RWPE2 (cell line): ENCODE measurements at places on chromosomes 11 and 22.

- DNase-seq = peak; percentile 66
- no peak overlapping the region for H3K4me3 ChIP-seq
- no peaks in the 10 kb centered on the region for H3K27me3 ChIP-seq
- no peak overlapping the region for H3K27ac ChIP-seq
- H3K36me3 ChIP-seq = no peaks in the 10 kb centered on the region
- H3K4me1 ChIP-seq = no peaks in the 10 kb centered on the region
These were observed 194.1 kb downstream of the IGLL1 start for GRCh38 chr22:23385678-23386631.

GRCh38 chr22:24843048-24843447, 37.0 kb downstream of the SGSM1 start:
- no peak for DNase-seq
- no peaks in the 10 kb centered on the region for H3K27me3 ChIP-seq
- H3K36me3 ChIP-seq = no peaks in the 10 kb centered on the region
- no peaks in the 10 kb centered on the region for H3K4me1 ChIP-seq

- no peak overlapping the region for H3K27ac ChIP-seq
- DNase-seq = no peak
- no peaks in the 10 kb centered on the region for H3K36me3 ChIP-seq
- H3K4me1 ChIP-seq = no peaks in the 10 kb centered on the region
These were observed 544.6 kb upstream of the B3GAT1 start for GRCh38 chr11:134956450-134957210.

GRCh38 chr11:2752923-2753322, 53.1 kb upstream of the KCNQ1OT1 start:
- no peak overlapping the region for H3K27ac ChIP-seq
- H3K4me3 ChIP-seq = no peak overlapping the region
- H3K27me3 ChIP-seq = no peaks in the 10 kb centered on the region
- no peaks in the 10 kb centered on the region for H3K36me3 ChIP-seq

- H3K4me1 ChIP-seq = no peaks in the 10 kb centered on the region
- no peak overlapping the region for H3K4me3 ChIP-seq
- DNase-seq = no peak
- H3K36me3 ChIP-seq = peaks cover 25% of the 10 kb centered on the region
- H3K27me3 ChIP-seq = no peaks in the 10 kb centered on the region
These were observed 4.7 kb downstream of the MPEG1 start for GRCh38 chr11:59207988-59208451.

DNA sequence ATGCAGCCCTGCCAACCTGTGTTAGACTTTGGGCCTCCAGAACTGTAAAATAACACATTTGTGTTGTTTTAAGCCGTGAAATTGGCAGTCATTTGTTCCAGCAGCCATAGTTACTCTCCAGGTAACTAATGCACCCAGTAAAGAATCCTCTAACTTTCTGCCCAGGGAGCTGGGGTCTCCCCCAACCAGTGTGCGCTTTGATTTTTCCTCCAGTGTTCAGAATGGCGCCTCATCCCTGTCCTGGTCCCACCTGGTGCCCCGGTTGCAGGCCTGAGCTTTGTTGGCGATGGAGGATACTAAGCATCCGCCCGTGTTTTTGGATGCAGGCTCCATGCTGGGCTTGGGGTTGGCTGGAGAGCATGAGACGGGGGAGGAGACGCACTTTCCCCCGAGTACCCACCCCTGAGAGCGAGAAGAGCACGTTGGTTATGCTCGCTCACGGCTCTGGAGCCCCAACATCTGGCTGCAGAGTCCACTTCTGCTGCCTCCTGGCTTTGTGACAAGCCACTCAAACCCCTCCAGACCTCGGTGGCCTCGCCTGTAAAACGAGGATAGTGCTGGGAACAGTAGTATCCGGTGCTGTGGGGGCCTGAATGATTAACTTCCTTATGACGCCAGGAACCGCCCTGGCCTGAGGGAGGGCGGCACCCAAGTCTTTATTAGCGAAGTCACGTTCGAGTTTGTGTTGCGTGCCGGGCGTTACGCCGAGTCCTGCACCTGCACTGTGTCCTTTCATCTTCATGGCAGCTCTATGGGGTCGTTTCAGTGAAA, 25.8 kb downstream of the MRGPRD start:
- no peaks in the 10 kb centered on the region for H3K27me3 ChIP-seq
- no peak overlapping the region for H3K27ac ChIP-seq
- H3K36me3 ChIP-seq = no peaks in the 10 kb centered on the region

DNA sequence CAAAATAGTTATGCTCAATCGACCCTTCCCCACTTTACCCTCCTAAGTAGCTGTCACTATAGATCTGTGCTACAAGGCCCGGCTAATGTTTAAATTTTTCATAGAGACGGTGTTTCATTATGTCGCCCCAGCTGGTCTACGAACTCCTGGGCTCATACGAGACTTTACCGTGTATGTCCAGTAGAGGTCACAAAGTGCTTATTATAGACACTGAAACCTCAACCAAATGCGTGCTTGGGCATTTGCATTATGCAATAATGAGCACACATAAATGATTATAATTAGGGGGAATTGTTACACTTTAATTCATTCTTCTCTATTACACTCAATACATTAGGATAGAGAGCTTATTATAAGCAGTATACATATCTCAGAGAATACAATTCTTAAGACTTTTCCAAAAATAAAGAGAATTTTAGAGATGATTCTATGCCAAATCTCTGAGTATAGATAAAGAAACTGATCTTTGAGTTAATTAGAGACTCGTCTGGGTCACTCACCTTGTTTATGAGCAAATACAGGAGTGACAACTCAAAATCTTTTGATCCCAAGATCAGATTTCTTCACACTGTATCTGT, 12.5 kb upstream of the MRPL16 start:
- no peak overlapping the region for H3K27ac ChIP-seq
- H3K36me3 ChIP-seq = no peaks in the 10 kb centered on the region
- no peaks in the 10 kb centered on the region for H3K4me1 ChIP-seq
- no peaks in the 10 kb centered on the region for H3K27me3 ChIP-seq

- no peak overlapping the region for H3K27ac ChIP-seq
- H3K27me3 ChIP-seq = no peaks in the 10 kb centered on the region
- no peak for DNase-seq
- H3K36me3 ChIP-seq = no peaks in the 10 kb centered on the region
- H3K4me1 ChIP-seq = no peaks in the 10 kb centered on the region
These were observed 63.1 kb downstream of the LHFPL7 start for GRCh38 chr22:24883432-24883831.

GRCh38 chr22:36831206-36831605, 14.4 kb upstream of the PVALB start:
- no peaks in the 10 kb centered on the region for H3K4me1 ChIP-seq
- no peak for DNase-seq
- no peak overlapping the region for H3K27ac ChIP-seq
- no peaks in the 10 kb centered on the region for H3K36me3 ChIP-seq

DNA sequence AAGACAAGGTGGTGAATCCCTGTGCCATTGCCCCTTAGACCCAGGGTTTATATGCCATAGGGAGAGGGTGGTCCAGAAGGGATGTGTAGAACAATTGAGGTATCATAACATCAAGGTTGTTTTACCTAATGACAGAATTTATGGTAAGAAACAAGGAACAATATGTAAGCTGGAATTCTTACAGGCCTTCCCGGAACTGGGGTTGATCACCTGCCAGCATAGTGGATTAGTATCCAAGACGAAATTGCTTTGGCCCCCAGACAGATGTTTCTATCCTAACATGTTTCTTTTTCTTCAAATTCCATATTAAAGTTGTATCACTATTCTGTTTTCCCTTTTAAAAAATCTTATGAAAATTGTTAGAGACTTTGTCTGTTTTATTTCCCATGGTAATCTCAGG, 343.8 kb upstream of the ANO3 start:
- H3K4me3 ChIP-seq = no peak overlapping the region
- H3K4me1 ChIP-seq = no peaks in the 10 kb centered on the region
- DNase-seq = no peak
- H3K27ac ChIP-seq = no peak overlapping the region
- no peaks in the 10 kb centered on the region for H3K36me3 ChIP-seq

DNA sequence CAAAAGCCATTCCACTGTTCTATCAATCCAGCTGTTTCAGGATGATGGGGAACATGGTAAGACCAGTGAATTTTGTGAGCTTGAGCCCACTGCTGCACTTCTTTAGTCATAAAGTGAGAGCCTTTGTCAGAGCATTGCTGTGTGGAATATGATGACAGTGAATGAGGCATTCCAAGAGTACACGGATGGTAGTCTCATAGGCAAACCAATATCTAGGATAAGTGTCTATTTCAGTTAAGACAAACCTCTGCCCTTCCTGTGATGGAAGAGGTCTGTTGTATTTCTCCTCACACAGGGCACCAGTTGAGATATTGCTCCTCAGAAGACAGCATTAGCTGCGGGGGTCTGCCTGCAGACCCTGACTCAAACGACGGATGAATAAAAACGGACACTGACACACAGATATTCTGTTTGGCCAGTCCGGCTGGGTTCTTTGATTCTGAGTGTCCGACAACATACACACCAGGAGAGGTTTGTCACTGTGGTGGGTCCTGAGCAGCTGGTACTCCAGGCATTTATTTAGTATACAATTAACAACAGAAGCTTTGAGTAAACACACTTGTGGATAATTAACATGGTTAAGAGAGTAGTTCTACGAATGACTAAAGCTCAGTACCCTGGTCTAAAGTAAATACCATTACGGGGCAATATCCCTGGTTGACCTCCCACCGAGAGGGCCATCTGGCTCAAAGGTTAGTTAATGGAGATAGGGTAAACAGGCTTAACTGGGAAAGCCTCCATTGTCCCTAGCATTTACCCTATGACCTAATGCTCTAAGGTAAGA, 121.7 kb downstream of the ZNF280B start:
- H3K27me3 ChIP-seq = peaks cover 56% of the 10 kb centered on the region
- H3K27ac ChIP-seq = no peak overlapping the region
- H3K4me3 ChIP-seq = no peak overlapping the region
- H3K4me1 ChIP-seq = no peaks in the 10 kb centered on the region
- no peak for DNase-seq

GRCh38 chr22:25364281-25364680, 144.8 kb downstream of the CRYBB2 start:
- no peak overlapping the region for H3K4me3 ChIP-seq
- DNase-seq = peak; percentile 44
- no peaks in the 10 kb centered on the region for H3K27me3 ChIP-seq
- H3K27ac ChIP-seq = no peak overlapping the region
- peaks cover 6% of the 10 kb centered on the region for H3K4me1 ChIP-seq

GRCh38 chr11:127195501-127196120, 195.0 kb upstream of the KIRREL3 start:
- no peak for DNase-seq
- H3K27me3 ChIP-seq = peaks cover 22% of the 10 kb centered on the region
- H3K27ac ChIP-seq = no peak overlapping the region
- H3K4me1 ChIP-seq = no peaks in the 10 kb centered on the region
- no peaks in the 10 kb centered on the region for H3K36me3 ChIP-seq
- H3K4me3 ChIP-seq = no peak overlapping the region

GRCh38 chr11:45050111-45050510, 96.3 kb upstream of the PRDM11 start:
- H3K27me3 ChIP-seq = no peaks in the 10 kb centered on the region
- H3K4me1 ChIP-seq = peaks cover 19% of the 10 kb centered on the region
- DNase-seq = no peak
- H3K4me3 ChIP-seq = no peak overlapping the region
- no peaks in the 10 kb centered on the region for H3K36me3 ChIP-seq

DNA sequence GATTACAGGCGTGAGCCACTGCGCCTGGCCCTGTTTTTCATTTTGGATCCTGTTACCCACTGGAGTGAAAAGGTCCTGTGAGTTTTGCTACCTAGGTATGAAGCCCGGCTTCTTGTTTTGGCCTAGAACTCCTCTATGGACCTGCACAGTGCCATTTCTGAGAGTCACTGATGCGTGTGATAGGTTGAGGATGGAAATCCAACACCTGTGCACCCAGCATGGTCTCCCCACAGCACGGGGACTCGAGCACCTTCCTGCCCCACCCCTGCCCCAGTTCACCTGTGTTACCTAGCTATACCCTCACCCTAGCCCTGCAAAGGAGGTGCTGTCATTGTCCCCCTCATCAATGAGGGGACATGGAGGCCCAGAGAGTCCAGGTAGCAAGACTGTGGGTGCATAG, 5.1 kb downstream of the FBLN1 start:
- no peak overlapping the region for H3K27ac ChIP-seq
- no peak overlapping the region for H3K4me3 ChIP-seq
- DNase-seq = no peak
- H3K4me1 ChIP-seq = peaks cover 9% of the 10 kb centered on the region

DNA sequence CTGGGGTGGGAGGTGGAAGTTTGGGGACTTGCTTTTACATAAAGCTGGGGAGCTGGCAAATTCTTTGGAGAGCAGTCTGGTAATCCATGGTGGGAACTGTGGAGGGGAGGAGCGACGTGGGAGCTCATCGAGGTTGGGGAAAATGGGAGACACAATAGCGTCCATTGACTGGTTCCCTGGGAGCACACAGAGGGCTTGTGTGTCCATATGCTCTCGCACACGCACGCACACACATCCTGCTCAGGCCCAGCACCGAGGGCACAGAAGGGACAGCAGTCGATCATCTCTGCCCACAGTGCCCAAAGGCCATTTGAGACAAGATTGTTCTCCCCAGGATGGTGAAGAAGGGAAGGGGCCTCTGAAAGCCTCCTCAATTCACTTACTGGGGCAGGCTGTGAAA, 53.7 kb downstream of the FBXO7 start:
- no peak overlapping the region for H3K27ac ChIP-seq
- no peak overlapping the region for H3K4me3 ChIP-seq
- H3K36me3 ChIP-seq = no peaks in the 10 kb centered on the region

DNA sequence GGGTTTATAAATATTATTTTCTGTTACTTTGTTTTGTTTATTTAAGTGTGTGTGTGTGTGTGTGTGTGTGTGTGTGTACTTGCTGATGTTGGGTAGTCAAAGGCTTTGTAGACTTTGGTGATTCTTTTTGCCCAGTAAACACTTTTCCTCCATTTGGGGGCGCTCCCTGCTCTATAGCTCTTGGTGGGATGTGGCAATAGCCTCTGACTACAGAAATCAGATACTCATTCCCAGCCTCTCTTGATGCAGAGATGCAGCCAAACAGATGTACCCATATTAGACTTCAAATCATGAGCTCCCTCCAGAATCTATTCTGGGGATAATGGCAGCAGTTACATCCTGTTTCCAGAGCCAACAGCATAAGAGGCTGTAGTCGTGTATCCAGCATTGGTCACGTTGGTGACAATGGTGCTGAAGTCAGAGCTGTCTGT, 33.4 kb upstream of the APOL5 start:
- no peaks in the 10 kb centered on the region for H3K27me3 ChIP-seq
- H3K27ac ChIP-seq = no peak overlapping the region
- no peaks in the 10 kb centered on the region for H3K36me3 ChIP-seq
- no peaks in the 10 kb centered on the region for H3K4me1 ChIP-seq
- no peak for DNase-seq

GRCh38 chr11:536841-537621, at the start of gene LRRC56:
TSS of gene LRRC56 (plus strand) at chr11:537527. CDS start at chr11:540685, 3,158 bp downstream.
- H3K4me3 ChIP-seq = peak within 1 kb of the TSS; percentile 4
- peaks cover 24% of the 10 kb centered on the region for H3K36me3 ChIP-seq
- H3K27me3 ChIP-seq = no peaks in the 10 kb centered on the region
- peak; percentile 81 for DNase-seq

- DNase-seq = no peak
- no peak overlapping the region for H3K4me3 ChIP-seq
- no peak overlapping the region for H3K27ac ChIP-seq
- no peaks in the 10 kb centered on the region for H3K27me3 ChIP-seq
These were observed 444.4 kb downstream of the BUD13 start for GRCh38 chr11:116328391-116328790.
